NCI-H524 (cell line): ENCODE measurements at places on chromosomes 13 and 19.

DNA sequence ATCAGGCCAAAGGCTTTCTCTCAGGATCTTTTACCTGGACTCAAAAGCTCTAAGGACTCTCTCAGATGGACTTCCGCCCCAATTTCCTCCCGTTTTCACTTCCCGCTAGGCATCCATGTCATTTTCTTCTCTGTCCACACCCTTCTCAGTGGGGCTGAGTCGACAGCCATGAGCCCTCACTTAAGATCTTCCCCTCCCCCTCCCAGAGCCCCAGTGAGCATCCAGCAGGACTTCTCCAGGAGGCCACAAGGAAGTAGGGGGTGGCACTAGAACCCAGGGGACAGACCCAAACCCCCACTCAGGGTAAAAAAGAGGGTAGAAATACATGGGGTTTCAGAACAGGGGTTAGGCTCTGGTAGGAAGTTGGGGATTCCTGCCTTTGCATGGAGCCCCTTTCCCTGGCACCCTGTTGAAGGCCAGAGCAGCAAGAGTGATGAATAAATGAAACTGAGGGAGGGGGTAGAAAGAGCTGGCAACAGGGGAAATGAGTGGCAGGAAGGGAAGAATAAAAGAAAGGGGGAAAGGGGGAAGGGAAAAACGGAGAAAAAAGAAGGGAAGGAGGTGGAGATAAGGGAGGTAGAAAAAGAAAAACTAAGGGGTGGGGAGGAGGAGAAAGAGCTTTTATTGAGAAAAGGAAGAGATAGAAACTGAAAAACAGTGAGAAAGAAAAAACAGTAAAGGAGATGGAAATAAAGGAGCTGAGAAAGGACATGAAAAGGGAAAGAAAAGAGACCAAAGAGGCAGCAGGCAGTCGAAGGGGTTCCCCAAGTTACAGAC, 42.3 kb downstream of the DEDD2 start:
- no peak for DNase-seq

GRCh38 chr19:18853755-18854427, 22.1 kb downstream of the UPF1 start:
- no peak for DNase-seq

DNA sequence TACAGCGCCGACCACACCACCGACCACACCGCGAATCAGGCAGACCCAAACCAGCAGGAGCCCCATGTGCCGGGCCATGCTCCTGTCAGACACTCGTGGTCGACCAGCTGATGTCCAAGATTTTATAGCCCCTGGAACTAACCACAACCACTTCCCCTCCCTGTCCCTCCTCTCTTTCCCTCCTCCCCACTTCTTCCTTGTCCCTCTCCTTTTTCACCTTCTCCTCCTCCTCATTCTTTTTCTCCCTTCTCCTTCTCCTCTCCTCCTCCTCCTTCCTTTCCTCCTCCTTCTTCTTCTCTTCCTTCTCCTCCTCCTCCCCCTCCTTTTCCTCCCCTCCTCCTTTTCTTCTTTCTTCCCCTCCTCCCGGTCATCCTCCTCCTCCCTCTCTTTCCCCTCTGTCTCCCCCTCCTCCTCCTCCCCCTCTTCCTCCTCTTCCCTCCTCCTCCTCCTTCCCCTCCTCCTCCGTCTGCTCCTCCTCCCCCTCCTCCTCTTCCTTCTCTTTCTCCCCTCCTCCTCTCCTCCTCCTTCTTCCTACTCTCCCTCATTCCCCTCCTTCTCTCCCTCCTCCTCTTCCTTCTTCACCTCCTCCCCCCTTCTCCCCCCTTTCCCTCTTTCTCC, 670 bp downstream of the BSPH1 start:
- DNase-seq = no peak

GRCh38 chr13:83780227-83780626, 102.0 kb downstream of the SLITRK1 start:
- no peak for DNase-seq

- DNase-seq = no peak
These were observed 86.4 kb upstream of the SLC7A1 start for GRCh38 chr13:29681864-29682263.

DNA sequence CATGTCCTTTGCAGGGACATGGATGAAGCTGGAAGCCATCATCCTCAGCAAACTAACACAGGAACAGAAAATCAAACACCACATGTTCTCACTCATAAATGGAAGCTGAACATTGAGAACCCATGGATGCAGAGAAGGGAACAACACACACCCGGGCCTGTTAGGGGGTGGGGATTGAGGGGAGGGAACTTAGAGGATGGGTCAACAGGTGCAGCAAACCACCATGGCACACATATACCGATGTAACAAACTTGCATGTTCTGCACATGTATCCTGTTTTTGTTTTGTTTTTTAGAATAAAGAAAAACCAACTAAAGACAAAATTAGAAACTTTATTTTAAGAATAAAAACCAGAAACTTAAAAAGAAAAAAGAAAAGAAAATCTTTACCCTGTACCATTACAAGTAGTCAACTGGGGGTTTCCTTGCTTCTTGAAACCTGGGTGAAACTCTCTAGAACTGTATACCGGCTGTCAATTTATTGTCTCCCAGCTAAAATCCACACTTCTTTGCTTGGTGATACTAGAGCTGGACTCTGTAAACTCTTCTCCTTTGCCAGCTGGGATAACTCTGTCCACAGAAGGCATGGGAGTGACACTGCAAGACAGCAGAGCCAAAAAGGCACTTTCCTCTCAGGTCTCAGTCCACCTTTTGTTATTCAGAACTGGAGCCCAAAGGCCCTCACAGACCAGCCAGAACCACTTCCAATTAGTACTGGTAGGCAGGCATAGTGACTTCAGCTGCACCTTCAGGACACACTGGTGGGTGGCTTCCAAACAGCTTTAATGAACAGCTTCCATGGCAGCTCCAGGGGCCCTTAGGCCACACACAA, 9.0 kb downstream of the MICU2 start:
- DNase-seq = no peak

DNA sequence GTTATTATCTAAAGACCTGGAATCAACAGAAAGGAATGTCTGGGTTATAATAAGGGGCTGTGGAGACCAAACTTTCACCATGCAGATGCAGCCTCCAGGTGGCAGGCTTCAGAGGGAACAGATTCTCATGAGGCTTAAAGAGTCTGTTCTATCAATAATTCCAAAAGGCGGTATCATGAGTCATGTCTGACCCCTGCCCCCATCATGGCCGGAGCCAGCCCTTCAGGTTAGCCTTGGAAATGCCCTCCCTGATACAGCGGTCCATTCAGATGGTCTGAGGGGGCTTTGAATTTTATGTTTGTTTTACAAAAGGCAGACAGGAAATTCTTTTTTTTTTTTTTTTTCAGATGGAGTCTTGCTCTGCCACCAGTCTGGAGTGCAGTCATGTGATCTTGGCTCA, 21.7 kb upstream of the LAMP1 start:
- no peak for DNase-seq

GRCh38 chr19:14440049-14440448, 6.9 kb downstream of the PKN1 start:
- DNase-seq = no peak

DNA sequence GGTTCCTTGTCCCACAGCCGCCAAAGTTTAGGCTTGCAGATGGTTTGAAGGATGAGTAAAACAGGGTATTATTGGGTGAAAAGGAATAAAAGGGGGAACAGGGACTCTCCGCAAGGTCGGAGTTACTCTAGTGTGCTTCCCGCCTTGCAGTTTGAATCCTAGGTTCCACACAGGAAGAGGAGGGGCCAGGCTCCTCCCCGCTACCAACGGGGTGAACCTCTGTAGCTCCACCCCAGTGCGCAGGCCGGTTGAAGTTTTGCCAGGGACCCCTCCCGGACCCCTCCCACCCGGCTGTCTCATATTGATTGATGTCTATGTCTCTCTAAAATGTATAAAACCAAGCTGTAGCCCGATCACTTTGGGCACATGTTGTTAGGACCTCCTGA, 11.6 kb upstream of the GTF2F2 start:
- no peak for DNase-seq

DNA sequence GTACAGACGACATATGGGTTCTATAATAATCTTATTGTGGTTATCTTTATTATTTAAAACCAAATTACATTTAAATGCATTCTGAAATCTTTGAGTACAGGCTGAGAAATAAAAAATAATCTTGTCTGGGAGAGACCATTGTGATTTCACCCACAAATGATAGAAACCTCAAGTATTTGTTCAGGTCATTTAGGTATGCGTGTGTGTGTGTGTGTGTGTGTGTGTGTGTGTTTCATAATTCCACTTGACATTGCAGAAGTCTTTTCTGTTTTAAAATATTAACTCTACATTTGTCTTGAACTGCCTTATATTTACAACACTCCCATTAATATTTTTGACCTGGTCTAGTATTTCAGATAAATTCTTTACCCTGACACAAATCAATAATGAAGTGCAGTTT, 126.9 kb downstream of the SPRY2 start:
- DNase-seq = no peak

DNA sequence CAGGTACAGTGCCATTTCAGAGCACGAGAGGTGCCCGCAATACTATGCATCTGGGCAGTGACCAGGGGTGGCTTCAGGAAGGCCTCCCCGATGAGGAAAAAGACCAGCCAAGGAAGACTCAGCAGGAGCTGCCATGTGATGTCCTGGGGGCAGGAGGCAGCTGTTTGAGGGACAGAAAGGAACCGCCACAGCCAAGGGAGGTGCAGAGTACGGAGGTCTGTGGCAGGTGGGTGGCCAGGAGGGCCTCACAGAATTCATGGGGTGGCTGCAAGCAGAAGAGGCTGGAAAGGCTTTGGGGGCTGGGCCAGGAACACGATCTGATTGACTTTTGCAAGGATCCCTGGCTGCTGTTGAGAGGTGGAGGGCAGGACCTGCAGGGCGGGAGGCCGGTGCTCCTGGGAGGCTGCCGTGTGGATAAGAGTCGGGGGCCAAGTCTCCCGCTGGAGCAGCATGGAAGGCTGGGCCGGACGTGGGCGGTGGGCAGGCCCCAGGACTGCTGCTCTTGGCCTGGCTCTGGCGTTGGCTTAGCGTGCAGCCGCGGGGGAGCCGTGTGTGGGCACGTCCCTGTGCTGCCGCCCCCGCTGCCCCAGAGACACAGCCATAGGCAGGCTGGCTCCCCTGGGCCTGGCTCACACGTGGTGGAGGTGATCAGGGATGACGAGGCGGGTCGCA, 29.1 kb downstream of the CEBPA start:
- DNase-seq = no peak

- DNase-seq = peak; percentile 61
These were observed 15.4 kb downstream of the CBARP start for GRCh38 chr19:1222394-1222793.

- DNase-seq = no peak
These were observed 111.3 kb upstream of the MRI1 start for GRCh38 chr19:13652810-13653590.

- DNase-seq = no peak
These were observed 38.5 kb upstream of the TFDP1 start for GRCh38 chr13:113545931-113546516.

DNA sequence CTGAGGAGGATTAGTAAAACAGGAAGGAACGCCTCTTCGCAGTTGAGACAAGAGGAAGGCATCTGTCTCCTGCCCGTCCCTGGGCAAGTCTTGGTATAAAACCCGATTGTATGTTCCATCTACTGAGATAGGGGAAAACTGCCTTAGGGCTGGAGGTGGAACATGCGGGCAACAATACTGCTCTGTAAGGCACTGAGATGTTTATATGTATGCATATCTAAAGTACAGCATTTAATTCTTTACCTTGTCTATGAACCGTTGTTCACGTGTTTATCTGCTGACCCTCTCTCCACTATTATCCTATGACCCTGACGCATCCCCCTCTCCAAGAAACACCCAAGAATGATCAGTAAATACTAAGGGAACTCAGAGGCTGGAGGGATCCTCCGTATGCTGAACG, 722 bp upstream of the TIMM50 start:
- DNase-seq = peak; percentile 78

GRCh38 chr19:11921852-11922495, 2.9 kb upstream of the ZNF700 start:
- no peak for DNase-seq

- no peak for DNase-seq
These were observed 12.9 kb downstream of the TUBGCP3 start for GRCh38 chr13:112574834-112575613.

DNA sequence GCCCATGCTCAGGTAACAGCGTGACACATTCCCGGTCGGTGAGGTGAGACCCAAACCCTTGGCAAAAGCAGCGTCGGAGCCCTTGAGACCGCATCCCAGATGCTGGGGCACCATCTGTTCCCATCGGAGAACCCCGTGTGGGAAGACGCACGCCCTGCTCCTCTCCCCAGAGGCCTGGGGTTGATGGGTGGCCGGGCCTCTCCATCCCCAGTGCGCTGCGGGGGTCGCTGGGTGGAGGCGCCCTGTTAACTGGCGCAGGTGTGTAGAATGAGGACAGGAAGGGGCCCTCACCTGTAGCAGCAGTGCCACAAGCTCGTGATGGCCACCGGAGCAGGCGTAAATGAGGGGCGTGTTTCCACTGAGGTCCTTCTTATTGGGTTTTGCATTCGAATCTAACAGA, 24.6 kb downstream of the PDCD5 start:
- DNase-seq = no peak

- no peak for DNase-seq
These were observed 43.2 kb downstream of the KLF12 start for GRCh38 chr13:74090869-74091605.

DNA sequence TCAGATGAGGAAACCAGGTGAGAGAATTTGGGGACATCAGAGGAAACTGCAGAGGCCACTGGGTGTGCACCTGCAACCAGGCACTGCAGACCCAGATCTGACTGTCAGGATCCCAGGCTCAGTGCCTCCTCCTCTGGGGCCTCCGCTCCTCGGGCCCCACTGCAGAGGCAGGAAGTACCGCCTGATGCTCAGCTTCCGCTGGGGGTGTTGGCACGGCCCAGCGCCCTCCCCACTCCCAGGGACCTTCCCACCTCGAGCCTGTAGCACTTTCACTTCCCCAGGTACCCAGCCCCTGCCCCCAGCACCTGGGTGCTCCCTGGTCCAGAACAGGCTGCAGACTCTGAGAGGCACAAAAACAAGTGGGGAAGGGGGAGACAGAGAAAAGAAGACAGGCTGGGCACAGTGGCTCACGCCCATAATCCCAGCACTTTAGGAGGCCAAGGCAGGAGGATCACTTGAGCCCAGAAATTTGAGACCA, 1.4 kb upstream of the CD37 start:
- DNase-seq = no peak

- DNase-seq = no peak
These were observed 1.5 kb downstream of the KCNN1 start for GRCh38 chr19:17968362-17968761.

DNA sequence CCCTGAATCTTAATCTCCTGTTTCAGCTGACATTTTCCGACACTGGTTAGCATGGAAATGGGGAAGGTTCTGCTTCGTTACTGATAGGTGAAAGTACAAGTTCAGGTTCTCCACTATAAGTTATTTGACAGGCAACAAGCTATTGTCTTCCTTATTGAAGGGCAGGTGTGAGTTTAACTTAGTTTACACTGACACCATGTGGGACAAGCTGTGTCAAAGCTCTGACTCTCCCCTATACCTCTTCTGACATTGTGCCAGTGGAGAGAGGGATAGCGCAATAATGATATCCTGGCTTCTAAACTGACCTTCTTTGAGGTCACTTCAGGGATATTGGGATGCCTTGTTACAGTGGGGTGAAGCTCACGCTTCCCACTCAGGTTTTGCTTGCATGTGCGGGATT, 587.0 kb upstream of the SLITRK5 start:
- no peak for DNase-seq

GRCh38 chr19:56383826-56384605, 9.3 kb downstream of the ZNF582 start:
- no peak for DNase-seq
